ENCODE measurements at places on chromosomes 13 and 19.

DNA sequence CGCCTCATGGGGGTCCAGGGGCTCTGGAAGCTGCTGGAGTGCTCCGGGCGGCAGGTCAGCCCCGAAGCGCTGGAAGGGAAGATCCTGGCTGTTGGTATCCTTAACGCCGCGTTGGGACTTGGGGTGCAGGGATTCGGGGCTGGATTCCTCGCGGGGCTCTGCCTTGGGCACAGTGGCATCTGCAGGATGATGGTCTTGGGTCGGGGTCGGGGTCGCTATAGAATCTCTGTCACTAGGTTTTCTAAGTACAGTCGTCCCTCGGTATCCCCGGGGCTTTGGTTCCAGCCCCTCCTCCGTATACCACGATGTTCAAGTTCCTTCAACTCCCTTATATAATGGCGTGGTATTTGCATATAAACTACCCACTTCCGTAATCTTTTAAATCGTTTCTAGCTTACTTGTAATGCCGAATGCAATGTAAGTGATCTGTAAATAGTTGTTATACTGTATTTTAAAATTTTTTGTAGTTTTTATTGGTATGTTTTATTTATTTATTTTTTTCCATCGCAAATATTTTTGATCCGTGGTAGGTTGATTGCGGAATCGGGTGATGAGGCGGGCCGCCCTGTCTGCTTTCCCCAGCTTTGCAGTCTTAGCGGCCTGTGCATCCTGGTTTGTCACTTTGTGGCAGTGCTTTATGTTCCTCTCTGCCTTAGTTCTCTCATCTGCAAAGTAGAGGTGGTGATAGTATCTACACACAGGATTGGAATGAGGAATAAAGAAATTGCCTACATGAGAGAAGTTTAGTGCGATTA is 606 bp downstream of the ERCC5 start:
- DNase-seq, result no peak

DNA sequence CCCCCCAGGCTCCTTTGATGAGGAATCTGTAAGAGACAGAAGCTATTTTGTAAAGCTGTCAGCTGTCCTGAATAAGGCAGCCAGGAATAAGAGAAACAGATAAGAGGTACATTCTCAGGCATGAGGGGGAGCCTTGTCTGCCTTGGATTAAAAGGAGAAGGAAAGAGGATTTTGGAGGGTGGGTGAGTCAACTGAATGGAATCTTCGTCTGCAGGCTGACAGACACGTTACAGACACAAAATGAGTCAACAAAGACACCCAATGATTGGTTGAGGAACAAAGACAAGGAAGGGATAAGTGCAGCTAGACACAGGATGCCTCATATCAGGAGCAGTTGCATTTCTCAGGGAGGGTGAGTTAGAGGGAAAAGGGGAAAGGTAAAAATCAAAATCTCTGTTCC is 162.5 kb downstream of the OLFM4 start:
- DNase-seq, result peak; percentile 52

- peak; percentile 72 for DNase-seq
Measured at GRCh38 chr13:32001154-32001768, 30.3 kb upstream of the FRY start.

GRCh38 chr13:28321756-28322155 is 173.2 kb downstream of the FLT1 start:
- no peak for DNase-seq

- peak; percentile 37 for DNase-seq
Measured at GRCh38 chr19:37778613-37779126, 716 bp downstream of the ZNF573 start.

DNA sequence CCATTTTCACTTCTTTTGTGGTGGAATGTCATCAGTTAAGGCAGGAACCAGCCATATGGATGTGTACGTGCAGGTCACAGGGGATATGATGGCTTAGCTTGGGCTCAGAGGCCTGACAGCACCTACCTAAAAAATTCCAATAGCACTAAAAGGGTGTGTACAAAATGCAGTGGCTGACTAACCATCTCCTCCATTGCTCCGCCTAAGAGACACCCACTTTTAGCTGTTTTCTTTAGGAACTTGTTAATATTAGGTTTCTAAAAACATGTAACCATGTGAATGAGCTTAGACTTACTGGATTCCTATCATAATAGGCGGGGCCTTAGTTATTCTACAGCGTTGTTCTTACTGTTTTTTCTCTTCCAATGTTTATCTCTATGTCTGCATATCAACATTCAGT is 25.8 kb downstream of the GP6 start:
- DNase-seq, result no peak

DNA sequence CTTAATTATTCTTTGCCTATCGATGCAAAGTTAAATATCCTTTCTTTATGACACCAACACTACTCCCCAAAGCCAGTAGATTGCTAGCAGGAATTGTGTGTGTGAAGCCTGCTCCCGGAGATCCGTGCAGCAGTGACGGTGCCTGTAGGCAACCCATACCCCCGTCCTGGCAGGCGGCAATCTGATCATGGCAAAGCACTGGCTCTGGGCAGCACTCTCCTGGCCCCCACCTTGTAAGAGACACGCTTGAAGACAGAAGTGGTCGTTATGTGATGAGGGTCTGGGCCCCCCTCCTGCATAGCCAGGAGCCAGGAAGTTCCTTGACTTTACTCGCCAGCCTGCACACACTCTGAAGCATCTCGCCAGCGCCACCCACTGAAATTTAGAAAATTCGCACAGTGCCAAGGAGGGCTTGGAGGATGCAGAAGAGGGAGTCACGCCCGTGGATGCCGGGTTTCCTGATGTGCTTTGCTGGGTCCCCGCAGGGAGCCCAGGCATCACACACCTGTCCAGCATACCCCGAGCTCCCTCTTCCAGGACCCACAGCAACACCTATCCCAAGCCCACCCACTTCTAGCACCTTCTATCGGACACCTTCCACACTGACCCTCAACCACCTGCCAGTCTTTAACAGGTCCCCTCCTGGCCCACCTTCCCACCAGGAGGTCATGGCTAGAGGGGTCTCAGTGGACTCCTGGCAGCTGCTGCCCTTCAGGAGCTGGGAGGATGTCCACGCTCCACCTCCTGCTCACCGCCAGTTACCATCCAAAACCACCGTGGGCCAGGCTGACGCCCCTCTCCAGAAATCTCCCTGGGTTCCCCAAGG is 54.5 kb downstream of the CEBPG start:
- no peak for DNase-seq

DNA sequence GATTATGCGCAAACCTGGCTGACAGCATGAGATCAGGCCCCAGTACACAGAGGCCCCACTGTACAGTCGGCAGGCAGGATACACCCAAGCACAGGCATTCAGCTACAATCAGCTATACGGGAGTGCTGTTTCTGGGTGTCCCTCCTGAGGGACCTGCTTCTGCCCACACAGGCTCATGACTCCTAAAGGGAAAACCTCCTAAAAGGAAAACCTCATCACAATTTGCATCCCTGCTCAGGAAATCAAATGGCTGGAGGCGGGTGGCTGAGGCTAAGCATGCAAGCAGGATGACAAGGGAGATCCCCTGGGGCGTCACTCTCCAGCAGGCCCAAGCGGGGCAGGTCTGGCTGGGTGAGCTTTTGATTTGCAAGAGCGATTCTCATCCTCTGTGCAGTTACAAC is 99.8 kb downstream of the CRYL1 start:
- DNase-seq, result peak; percentile 52

DNA sequence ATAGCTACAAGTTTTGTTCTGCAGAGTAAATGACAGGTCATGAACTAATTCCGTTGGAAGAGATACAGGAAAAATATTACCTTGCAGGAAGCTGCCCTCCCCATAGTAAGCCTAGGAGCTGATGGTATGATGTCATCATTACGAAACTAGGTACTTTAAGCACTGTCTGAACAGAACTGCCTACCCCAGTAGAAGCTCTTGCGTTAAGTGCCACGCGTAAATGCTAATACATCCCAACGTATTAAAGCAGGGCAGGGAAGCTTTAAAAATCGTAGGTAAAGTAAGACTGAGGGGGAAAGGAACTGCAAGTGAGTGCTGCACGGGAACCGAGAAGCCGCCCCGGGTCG is 572 bp downstream of the UGGT2 start:
- no peak for DNase-seq

DNA sequence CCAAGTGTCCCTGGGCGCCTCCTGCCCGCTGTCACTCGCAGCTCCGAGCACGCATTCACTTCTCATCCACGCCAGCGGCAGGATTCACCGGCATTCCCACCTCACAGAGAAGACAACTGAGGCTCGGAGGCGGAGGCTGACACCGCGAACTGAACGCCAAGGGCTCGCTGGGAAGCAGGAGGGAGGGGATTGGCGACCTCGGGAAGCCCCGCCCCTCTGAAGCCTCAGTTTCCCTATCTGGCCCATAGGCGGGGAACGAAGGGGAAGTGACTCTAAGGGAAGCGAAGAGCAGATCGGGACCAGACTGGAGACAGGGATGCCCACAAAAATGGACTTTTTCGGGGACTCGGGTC is 256 bp downstream of the MICOS13 start:
- no peak for DNase-seq

DNA sequence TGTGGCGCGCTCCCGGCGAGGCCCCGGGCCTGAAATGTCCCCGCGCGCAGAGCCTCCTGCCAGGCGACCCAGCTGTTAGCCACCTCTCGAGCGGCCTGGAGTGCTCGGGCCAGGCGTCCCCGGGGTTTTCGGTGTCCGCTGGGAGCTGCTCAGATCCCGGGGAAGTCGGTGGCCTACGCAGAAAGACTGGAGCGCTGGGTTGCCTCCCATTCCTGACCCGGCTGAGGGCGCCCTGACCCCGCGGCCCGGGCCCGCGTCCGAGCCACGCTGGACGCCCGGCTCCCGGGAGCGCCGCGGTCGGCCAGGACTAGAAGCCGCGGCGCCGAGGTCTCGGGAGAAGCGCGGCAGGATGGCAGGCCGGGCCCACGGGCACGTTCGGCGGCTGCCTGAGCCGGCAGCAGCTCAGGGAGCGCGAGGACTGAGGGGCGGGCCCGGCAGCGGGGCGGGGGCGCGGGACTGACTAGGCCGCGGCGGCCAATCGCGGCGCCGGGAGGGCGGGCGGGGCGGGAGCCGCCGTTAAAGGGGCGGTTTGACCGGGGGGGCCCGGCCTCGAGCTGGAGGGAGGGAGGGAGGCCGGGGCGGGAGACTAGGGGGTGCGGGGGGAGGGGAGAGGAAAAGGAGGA is 1.3 kb upstream of the ZIC2 start:
- DNase-seq, result peak; percentile 97

DNA sequence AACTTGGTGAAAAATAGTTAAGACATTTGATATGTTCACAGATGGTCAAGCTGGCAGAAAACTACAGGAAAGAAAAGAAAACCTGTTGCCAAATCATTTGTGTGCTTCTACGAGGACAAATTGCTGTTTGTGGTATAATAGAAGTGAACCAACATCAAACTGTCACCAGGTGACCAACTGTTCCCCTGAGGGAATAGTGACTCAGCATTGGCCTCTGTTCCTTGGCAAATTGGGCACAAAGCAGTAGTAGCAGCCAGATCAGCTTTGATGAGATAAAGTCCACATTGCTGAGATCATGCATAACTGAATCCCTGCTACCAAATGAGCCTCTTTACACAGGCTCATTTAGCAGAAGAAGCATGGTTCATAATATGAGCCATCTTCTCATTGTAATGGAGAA is 103.5 kb downstream of the POSTN start:
- no peak for DNase-seq

DNA sequence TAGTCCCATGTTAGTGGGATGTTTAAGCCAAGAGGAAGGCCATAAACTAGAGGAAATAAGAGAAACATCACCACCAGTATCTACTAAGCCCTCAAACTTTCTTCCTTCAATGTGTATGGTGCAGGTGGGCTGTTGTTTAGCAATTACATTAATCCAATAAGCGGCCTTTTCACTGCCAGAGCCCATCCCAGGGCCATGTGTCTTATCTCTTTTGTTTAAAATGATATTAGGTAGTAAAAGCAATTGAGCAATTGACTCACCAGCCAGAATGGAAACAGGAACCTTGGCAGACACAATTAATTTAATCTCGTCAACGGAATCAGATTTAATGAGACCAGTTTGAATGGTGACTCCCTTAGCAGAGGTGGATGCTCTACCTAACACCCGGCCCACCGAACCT is 1503.5 kb downstream of the UQCRFS1 start:
- no peak for DNase-seq

GRCh38 chr19:5827891-5828660 is 11.4 kb downstream of the FUT6 start:
- peak; percentile 100 for DNase-seq

DNA sequence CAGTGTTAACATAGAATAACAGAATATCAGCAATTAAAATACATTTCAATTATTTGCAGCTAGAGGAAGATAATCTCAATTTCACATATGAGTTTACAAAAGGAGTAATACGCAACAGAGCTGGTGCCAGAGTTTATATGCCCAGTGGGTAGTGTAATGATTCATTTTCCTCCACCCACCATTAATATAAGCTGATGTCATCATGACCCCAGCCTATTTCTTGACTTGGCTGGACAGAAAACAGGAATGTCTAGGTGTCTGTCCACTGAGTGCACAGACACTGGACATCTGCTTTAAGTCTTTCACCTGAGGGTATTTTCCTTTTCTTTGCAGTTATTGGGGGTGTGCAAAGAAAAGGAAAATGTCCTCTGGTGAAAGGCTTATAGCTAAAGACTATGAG is 335.5 kb downstream of the TBC1D4 start:
- no peak for DNase-seq

DNA sequence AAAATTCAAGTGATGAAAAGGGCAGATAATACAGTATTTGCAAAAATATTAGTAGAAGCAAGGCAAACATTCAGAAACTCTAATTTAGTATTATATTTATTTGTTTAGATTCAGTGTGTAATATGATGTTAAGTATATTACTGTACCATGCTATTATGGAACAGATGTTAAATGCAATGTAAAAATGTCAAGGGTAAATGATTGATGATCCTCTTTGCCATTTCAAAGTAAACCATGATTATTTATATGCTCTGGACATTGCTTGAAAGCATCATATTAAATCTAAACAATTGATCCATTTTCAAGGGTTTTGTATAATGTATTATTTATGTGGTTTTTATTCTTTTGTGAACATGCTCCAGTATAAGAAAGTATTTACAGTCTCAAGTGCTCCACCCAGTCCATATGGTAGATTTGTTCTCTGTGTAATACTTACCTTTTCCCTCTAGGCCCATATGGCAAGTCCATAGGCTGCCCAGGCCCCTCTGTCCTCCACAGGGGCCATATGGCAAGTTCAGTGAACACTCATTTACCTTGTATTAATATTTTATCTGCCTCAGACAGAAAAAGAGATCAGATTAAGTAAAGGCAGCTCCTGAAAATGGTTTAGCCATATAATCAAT is 353.5 kb downstream of the DACH1 start:
- DNase-seq, result no peak

GRCh38 chr19:11279505-11280236 is 16.3 kb upstream of the TSPAN16 start:
- no peak for DNase-seq

DNA sequence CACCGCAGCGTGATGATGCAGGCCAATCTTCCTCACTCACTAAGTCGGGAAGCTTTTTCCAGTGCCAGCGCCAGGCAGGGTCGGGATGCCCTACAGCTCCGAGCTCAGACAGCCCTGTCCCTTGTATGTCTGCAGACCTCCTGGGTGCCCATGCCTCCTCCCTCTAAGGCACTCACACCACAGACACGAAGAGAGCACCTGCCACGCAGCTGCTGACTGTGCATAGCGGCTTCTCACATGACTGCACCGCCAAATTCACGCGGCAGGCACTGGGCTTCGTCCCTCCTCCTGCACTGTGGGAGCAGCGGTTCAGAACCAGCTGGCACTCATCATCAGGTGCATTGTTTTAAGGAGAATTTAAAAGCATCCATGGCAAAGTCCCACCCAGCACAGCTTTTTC is 88.1 kb downstream of the SLC7A1 start:
- no peak for DNase-seq
